Amniotic stem cell (primary cell): ENCODE measurements at places on chromosomes 12 and 14.

DNA sequence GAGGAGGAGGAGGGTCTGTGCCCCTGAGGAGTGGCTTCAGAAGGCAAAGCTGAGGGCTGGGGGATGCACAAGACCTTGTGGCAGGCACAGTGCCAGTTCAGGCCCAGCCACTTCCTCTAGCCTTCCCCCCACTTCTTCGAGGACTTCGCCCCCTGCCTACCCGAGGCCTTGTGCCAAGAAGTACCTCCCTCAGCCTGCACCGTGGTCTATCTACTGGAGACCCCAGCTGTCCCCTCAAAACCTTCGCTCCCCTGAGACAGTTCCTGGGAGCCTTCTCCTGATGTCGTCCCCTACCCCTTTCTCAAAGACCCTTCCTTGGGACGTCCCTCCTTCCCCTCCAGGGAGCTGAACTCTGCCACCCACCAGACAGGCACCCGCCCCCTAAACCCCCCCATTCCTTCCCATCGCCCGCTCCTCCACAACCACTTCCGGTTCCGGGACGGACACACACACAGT is 604 bp downstream of the ZNF384 start:
- no peak for DNase-seq

GRCh38 chr12:58030566-58031279 is 89.4 kb downstream of the ATP23 start:
- DNase-seq = peak; percentile 24

DNA sequence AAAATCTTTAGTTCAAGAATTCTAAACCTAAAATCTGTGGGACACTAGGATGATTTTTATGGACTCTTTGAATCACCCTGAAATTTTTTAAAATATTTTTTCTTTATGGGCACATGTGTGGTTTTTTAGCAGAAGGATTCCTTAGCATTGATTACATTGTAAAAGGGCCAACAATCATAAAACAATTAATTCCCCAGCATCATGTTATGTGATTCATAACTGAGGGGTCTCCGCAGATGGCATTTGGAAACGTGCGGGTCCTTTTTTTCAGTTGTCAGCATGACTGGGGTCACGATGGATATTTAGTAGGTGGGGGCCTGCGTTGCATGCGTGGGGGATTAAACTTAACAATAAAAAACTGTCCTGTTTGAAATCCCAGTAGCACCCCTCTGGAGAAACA is 52.5 kb downstream of the NTF3 start:
- DNase-seq = no peak

DNA sequence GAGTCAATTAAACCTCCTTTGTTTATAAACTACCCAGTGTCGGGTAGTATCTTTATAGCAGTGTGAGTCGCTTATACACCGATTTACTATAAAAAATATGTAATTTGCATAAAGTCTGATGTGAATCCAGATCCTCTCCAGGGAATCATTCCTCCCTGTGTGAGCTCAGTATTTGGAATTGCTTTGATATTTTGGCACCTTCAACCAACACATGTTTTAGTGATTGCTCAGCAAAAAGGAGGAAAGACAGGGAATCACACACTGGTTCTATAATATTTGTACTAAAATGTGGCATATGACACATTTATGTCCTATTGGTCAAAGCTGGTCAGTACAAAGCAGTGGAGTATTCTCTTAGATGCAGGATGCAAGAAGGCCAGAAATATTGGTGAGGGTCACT is 703.9 kb upstream of the ATXN7L3B start:
- no peak for DNase-seq

- DNase-seq = no peak
These were observed 183.3 kb downstream of the RBM19 start for GRCh38 chr12:113782873-113783272.

DNA sequence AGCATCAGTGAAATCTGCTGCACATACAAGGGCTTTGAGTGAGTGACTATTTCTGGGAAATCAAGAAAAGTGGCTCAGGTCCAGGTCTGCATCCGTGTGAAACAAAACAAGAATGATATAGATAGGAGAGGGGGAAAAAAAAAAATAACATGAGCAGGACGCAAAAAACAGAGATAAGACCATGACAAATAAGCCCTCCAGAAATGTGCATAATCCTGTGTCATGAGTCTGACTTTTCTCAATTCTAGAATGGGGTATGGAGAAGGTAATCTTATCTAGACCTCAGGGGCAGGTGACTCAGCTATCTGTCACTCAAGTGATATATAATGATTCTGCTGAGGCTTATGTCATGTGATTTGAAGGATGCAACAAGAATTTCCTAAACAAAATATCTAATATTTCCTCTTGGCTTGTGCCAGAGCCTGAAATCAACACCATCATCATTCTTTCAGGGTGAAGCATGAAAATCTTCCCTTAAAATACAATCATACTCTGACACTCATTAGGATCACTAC is 250.0 kb downstream of the PHLDA1 start:
- DNase-seq = peak; percentile 77

DNA sequence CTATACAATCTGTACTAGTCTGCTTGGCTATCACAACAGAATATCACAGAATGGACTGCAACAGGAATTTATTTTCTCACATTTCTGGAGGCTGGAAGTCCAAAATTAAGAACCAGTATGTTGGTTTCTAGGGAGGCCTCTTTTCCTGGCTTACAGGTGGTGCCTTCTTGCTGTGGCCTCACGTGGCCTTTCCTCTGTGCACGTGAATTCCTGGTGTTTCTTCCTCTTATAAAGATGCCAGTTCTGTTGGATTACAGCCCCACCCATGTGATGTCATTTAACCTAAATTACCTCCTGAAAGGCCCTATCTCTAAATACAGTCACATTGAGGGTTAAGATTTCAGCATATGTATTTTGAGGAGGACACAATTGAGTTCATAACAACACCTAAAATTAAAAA is 32.1 kb upstream of the C2CD5 start:
- no peak for DNase-seq

DNA sequence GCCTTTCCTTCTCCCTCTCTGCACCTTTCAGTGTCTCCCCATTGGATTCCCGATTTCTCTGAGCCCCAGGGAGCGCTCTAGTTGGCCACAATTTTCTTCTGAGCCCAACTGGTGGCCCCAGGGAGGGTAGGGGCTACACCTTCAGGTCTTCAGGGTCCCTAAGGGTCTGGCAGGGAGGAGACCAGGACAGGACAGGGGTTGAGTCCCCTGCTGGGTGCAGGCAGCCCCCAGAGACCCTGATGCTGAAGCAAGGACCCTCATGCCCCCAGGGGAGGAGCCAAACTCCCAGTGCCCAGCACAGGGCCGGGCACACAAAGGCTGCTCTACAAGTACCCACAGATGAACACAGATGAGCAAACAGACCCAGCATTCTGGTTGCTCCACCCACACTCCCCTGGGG is 12.7 kb downstream of the FOXN4 start:
- no peak for DNase-seq
